Heart right ventricle (tissue), 16 donors: ENCODE measurements at places on chromosomes 16 and 17.

DNA sequence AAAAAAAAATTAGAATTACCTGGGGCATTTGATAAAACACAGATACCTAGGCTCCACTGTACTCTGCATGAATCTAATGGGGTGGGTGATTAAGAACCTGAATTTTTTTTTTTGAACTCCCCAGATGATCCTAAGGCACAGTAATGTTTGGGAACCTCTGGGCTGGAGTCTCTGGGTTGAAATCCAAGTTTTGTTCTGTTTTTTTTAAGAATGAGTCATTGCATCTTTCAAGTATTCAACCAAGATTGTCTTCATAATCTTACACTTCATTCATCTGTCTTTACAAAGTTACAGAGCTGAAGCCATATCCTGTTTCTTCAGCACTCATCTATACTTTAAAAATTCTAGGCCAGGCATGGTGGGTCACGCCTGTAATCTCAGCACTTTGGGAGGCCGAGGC lies 52.6 kb downstream of the PIGL start:
- no peak for DNase-seq

- no peak for DNase-seq
Observed at GRCh38 chr17:70658317-70658716, 489.0 kb downstream of the KCNJ2 start.

DNA sequence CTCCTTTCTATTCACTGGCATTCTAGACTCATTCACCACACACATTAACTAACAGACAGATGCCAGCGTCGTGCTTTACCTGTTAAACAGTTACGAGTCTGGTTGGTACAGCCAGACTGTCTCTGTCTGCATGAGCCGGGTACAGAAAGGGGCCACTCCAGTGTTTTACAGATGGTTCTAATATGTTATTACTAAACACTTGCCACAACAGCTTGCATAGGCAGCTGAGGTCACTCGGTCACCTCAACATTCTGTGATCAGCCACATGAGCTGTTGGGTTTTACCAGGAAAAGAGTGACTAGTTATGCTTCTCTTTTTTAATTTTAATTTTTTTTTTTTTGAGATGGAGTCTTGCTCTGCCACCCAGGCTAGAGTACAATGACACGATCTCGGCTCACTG lies 25.2 kb downstream of the CD300A start:
- DNase-seq: no peak

- no peak for DNase-seq
Observed at GRCh38 chr17:40699853-40700252, 3.7 kb downstream of the KRT24 start.

- DNase-seq: no peak
Observed at GRCh38 chr17:74760404-74761105, 12.1 kb downstream of the NHERF1 start.

DNA sequence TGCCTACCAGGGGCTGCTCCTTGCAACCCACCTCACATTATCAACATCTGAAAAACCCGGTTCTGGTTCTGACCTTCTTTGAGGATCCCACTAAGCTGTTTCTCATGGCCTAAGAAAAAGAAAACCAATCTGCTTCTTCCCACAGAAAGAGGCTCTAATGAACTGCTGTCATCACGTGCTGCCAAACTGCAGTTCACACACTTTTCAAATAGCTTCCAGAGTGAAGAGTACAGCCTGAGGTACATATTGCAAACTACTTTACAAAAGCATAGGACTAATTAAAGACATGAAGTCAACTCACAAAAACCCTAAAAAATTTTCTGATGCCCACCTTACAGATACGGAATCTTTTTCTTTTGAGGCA lies 36.7 kb downstream of the SMG6 start:
- DNase-seq: no peak

GRCh38 chr17:35895636-35896587 lies 15.8 kb upstream of the CCL5 start:
- DNase-seq: no peak

GRCh38 chr17:72193391-72194106 lies 72.7 kb downstream of the SOX9 start:
- peak; percentile 58 for DNase-seq

GRCh38 chr16:53285236-53285635 lies 149.0 kb upstream of the RBL2 start:
- DNase-seq: no peak

- DNase-seq: no peak
Observed at GRCh38 chr17:36529121-36529520, 5.5 kb downstream of the MYO19 start.

DNA sequence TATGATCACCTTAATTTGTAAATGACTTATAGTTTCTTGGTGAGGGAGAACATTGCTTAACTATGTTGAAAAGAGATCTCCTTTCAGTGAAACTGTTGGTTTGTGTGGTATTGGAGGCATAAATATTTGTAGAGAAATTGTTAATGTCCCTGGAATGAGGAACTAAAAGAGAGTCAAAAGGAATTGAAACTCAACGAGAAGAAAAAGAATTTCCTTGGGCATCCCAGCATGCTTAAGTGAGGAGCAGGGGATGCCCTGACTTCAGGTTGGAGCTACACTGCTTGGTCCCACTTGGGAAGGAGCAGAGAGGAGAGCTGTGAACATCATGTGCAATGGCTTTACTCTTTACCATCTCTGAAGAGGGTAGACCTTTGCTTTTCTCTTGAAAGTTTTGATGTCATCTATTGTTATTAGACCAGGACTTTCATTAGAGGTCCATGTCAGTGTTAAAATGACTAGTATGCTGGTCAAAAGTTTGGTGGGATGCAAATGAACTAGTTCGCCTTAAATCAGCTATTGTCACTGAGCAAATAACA lies 21.7 kb downstream of the KRT23 start:
- DNase-seq: no peak

- no peak for DNase-seq
Observed at GRCh38 chr17:48627623-48628521, 1.7 kb upstream of the HOXB9 start.

GRCh38 chr17:79911430-79912399 lies 72.5 kb upstream of the CBX4 start:
- DNase-seq: no peak

DNA sequence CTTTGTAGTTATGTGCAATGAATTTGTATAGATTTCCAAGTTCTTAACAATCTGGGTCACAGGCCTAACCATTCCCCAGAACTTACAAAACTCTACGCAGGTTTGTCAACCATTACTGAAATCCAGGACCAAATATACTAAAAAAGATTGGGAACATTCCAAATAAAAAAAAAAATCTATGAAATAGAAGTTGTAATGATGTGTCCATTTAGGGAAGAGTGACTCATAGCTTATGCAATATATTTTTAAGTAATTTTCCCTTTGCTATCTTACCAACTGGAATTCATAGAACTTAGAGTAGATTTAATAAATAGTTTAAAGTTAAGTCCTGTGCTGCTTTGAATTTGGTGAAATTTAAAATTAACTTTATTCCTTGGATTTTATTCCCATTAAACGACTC lies 393.2 kb downstream of the PMP22 start:
- no peak for DNase-seq

GRCh38 chr17:2179615-2180295 lies 123.8 kb downstream of the SMG6 start:
- peak; percentile 97 for DNase-seq

DNA sequence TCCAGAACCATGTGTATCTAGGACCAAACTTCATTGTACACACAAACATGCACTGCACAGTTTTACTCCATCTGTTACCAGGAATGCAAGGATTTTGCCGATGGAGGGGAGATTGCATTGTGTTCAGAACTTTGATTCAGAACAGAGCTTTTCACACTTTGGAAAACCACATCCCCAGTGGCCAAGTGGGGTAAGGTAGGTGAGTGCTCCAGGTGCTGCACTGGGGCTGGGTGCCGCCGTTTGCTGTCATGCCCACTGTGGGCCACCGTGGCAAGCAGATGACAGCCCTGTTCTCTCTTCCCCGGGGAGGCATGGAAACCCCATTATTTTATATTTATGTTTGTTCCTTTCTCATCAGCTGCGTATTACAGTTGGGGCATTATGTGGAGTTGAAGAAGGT lies 29.3 kb upstream of the JPH3 start:
- DNase-seq: no peak

GRCh38 chr17:4206962-4207361 lies 56.8 kb downstream of the ANKFY1 start:
- DNase-seq: no peak

DNA sequence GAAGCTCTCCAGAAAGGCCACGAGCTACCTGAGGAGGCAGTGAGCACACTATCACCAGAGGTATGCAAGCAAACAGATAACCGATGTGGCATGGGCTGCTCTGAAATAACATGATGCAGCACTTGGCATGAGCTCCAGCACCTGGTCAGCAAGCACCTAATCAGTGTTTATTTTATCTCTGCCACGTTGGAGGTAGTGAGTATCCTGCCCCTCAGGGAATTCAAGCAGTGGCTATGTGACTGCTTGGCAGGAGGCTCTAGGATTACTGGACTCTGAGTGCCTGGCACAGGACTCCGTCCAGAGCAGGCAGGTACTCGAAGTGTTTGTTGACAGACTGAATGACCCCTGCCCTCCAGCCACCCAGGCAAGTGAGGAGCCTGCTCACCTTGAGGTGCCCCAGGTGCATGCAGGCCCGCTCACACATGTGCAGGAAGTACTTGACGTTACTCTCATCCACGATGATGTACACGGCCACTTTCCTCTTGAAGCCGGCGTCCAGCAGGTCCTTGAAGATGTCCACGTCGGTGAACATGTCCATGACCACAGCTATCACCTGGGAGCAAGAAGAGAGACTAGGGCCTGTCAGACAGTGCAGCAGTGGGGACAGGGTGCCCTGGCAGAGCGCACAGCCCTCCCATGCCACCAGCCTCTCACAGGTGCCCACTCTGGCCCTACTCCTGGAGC lies 16.6 kb downstream of the FAM83G start:
- DNase-seq: no peak

DNA sequence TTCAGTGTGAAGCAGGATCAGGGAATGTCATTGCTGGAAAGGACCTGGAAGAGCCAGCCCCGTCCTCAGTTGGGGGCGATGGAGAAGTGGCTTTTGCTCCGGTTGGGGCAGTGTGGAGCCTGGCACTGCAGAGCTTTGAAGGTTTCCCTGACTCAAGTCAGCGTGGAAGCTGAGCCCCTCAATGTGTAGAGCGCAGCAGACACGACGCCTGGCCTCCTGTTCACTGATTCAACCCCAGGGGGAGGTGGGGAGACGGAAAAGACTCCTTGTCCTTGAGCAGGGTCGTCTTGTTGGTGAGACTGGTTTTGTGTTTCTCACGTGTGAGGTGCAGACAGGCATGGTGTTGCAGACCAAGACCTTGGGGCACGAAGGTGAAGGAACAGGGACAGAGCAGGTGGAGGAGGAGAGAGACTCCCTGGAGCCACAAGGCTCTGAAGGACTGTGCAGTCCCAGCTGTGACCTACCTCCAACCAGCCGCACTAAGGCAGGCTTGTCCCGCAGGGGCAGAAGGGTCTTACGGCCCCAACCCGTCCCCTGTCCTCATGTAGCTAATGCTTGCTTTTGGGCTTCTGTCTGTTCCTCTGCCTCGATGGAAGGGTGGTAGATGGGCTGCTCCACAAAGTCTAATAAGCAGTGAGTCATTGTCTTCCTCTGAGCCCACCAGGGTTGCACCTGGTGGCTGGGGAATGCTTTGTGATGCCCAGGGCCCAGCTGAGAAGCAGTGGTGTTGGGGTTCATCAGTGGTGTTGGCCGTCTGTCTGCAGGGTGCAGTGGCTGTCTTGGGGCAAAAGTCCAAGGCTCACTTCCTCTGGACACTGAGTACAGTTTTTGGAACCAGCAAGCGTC lies 47.8 kb downstream of the MPRIP start:
- no peak for DNase-seq

- DNase-seq: no peak
Observed at GRCh38 chr16:70749681-70750601, 51.0 kb downstream of the VAC14 start.

GRCh38 chr16:49470513-49470991 lies 96.9 kb downstream of the C16orf78 start:
- DNase-seq: no peak

DNA sequence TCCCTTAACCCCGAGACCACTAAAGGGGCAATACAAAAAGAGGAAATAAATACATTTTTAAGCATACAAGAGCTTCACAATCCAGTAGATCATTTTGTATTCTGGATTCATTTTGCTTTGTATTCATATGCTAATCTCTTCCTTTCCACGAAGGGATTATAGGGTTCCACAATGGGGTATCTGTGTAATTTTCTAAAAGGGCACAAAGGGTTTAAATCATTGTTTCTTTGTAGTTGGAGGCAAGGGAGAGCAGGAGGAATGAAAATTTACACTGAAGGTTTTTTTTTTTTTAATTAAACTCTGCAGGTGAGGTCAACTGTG lies 592 bp upstream of the NUFIP2 start:
- DNase-seq: no peak

DNA sequence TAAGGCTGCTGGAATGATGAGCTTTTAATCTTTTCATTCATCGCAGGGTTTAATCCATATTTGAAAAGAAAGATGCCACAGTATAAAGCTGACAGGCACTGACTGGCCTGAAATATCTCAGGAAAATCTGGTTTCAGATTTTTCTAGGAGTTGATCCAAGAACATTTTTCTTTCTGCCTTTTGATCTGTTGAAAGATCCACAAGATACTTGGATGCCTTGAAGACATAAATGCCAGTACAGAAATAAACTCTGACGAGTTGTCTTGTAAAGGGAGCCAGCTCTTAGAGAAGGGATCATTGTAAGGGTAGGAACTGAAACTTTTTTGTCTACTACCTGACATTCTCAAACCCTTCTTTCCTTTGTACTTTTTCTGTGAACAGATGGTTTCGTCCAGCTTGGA lies 25.4 kb upstream of the KRT20 start:
- DNase-seq: no peak

GRCh38 chr16:47140686-47141085 lies 3.1 kb downstream of the NETO2 start:
- no peak for DNase-seq

DNA sequence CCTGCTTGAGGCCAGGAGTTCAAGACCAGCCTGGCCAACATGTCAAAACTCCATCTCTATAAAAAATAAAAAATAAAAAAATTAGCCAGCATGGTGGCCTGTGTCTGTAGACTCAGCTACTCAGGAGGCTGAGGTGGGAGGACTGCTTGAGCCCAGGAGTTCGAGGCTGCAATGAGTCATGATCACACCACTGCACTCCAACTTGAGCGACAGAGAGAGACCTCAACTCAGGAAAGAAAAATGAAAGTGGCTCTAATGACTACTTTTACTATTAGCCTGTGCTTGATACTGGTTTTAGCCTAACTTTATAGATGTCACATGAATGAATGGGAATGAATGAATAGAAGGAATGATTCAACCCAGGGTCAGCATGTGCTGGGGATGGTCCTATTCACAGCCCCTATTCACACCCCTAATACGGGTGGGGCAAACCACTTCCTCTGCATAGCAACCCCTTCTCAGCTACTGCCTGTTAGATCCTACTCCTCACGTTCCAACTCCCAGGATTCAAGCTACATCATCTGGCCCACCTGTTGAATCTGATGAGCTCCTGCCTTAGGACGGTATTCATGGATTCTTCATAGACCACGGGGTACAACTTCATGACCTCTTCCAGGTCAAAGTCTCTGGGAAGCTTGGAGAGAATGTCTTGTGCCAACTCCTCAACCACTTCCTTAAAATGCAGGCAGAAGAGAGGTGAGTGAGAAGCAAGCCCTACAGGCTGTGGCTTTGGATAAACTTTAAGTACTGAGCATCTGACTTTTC lies 40.5 kb downstream of the LYRM1 start:
- DNase-seq: no peak
